ENCODE measurements at places on chromosomes 5 and 9.

GRCh38 chr5:39755986-39756385 is 331.2 kb upstream of the DAB2 start:
- no peak for DNase-seq

DNA sequence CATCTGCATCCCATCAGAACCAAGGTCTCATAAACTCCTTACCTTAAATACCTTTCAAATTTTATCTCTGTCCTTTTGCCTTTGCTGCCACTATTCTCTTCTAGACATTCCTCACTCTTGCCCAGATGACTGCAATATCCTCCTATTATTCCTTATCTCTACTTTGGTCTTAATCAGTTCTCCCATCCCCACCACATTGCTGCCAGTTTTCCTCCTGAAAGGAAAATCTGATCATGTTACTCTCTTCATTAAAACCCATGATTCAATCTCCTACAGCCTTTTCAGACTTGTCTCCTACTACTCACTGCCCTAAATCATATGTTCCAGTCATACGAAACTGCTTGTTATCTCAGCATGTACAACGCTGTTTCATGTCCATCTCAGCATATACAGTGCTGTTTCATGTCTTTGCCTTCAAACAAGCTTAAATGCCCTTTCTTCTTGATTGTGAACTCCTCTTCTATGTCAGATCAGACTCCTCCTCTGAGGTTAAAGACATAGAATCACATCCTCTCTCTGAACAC is 152.6 kb upstream of the FST start:
- no peak for DNase-seq

DNA sequence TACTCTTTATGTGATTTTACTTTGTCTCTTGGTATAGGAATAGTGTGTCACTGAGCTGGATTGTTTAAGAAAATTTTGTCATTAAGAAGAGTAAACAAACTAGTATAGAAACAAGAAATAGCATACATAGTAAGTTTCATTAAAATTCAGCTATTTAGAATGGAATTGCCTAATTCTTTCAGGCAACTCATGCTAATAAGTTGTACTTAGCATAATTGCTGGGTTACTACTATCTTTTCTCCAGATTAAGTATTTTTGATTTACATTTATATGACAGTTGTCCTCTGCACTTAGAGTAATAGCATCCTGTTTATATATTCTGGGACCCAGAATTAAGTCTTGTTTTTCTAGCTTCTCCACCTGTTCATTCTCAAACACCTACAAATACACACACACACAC is 85.9 kb downstream of the PAM start:
- no peak for DNase-seq

DNA sequence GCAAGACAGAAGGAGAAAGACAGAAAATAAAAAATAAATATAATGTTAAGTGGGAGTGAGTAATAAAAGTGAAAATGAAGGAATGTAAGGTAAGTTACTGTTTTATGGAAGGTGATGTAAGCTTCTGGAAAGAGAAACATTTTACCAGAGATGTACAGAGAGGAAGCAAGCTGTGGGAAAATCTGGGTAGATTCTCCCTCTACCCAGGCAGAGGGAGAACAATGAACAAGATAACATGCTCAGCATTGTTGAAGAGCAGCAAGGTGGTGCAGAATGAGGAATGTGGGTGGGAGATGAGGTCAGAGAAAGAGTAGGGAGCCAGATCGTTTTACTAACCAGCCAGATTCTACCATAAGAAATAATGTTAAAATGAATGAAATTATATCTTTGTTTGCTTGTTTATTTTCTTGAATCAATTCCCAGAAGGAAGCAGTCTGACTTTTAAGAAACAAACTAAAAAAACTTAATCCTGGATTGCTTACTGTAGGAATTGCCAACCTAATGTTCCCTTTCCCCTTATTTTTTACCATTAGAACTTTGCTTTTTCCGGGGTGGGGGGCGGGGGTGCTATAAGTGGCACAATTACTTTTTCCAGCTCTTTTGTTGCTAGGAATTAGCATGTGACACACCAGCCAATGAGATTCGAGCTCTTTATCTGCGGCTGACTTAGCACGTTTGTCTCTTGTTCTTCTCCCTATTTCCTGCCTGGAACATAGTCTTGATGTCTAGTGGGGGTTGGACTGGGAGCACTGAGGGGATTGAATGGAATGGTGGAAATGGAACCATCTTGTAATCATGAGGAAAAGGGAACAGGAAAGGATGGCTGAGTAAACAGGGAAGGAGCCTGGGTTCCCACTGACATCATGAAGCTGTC is 356.7 kb downstream of the TMEM167A start:
- DNase-seq: no peak

DNA sequence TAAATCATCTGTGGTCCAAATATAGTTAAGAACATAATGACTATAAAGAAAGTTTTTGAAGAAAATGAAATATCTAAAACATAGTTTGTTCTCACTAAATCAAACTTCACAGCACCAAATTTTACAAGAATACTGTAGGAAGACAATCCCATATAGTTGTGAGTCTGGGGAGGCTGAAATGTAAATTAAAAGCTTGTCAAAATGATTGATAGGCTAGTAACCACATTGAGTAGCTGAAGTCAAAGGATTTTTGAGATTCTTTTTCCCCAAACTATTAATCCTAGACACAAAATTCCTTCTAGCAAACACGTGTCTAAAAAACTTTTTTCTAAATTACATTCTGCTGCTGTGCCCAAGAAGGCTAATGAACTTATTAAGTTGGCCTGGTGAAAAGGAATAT is 13.0 kb downstream of the BHMT start:
- no peak for DNase-seq

DNA sequence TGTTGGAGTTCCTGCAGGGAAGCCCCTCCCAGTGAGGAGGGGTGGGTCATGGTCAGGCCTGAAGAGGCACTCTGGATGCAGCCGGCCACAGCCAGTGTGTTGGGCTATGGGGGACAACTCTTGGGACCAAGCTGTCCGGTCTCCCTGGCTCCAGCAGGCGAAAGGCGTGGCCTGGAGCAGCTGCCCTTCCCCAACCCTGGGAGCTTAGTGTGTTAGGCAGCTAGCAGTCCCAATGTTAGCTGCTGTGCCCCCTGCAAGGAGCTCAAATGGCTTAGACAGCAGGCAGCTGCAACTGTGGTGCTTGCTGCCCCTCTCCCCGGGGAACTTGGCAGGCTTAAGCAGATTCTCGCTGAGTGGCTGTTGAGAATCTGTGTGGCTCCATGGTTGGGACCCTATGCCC is 67.5 kb upstream of the ACTBL2 start:
- DNase-seq: no peak

DNA sequence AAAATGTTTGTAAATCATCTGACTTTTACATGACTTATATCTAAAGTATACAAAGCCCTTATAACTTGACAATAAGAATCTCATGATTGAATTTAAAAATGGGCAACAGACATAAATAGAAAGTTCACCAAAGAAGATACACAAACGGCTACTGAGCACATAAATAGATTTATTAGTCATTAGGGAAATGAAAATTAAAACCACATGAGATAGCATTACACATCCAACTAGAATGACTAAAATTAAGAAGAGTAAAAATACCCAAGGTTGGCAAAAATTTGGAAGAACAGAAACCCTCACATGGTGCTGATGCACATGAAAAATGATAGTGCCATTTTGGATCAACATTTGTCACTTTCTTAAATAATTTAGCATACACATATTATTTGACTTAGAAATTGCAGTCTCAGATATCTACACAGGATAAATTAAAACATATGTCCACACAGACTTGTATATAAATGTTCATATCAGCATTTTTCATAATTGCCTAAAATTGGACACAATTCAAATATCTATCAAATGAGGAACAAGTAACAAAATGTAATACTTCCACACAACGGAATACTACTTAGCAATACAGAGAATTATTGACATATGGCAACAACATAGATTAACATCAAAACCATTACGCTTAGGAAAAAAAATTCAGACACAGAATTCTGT is 359.1 kb upstream of the DAB2 start:
- DNase-seq: no peak

DNA sequence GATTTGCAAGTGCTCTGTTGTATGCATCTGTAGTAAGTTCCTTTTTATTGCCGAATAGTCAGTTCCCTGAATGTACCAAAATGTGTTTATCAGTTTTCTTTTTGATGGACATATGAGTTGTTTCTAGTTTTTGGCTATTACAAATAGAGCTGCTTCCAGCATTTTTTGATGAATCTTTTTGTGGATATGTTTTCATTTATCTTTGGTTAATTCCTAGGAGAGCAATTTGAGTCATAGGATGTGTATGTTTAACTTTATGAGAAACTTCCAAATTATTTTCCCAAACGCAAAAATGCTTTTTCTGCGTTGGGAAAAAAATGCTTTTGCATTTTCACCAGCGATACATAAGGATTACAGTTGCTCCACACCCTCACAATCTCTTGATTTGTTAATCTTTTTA is 287.7 kb downstream of the FER start:
- no peak for DNase-seq

DNA sequence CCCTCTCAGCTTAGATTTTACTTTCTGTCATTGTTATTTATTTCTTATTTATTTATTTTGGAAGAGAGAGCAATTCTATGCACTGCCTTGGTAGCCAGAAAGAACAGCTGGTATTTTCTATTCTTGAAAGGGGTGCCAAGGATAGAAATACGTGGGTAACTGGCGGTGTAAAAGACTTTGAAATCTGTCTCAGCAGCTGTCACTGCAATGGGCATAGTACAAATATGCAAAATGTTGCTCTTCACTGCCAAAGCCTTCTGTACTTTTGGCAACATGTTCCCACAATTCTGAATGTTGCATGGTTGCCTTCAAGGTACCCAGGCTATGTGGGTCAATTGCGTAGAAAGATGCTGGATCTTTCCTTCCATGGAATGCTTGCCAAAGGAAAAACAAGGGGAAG is 230.2 kb upstream of the EDIL3 start:
- DNase-seq: no peak

DNA sequence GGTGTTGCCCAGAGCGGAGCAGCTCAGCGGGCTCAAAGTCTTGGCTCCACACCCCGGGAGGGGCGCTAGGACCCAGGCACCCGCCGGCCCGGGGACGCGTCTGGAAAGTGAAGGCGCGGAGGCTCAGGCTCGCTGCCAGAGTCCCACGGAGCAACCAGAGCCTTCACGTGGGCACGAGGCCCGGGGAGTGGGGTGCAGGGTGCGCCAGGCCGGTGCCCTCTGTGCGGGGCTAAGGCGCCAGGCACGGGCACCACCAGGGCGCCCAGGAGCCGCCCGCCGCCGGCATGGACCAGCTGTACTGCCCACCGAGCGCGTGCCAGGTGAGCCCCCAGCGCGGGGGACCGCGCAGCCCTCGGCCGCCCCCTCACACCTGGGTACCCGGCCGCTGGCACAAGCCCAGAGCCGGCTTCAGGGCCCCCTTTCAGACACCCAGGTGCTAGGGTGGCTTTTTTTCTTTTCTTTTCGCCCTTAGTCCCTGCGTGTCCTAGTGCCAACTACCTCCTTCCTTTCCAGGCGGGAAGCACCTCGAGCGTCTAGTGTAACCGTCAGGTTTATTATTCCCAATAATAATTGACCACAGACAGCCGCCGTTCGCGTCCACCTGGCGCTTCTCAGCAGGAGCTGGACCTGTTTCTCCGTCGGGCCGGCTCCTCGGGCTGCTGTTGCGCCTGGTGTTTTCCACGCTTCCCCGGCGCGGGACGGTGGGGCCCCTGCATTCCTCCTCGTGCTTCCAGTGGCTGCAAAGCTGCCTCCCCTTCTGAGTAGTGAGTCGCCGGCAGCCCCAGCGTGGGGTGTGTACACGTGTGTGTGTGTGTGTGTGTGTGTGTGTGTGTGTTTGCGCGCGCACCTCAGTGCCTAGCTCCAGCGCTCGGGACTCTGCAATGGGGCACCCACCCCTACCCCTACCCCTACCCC is 30.1 kb upstream of the PDE8B start:
- DNase-seq: no peak

GRCh38 chr9:107732781-107733522 is 243.4 kb upstream of the KLF4 start:
- no peak for DNase-seq

DNA sequence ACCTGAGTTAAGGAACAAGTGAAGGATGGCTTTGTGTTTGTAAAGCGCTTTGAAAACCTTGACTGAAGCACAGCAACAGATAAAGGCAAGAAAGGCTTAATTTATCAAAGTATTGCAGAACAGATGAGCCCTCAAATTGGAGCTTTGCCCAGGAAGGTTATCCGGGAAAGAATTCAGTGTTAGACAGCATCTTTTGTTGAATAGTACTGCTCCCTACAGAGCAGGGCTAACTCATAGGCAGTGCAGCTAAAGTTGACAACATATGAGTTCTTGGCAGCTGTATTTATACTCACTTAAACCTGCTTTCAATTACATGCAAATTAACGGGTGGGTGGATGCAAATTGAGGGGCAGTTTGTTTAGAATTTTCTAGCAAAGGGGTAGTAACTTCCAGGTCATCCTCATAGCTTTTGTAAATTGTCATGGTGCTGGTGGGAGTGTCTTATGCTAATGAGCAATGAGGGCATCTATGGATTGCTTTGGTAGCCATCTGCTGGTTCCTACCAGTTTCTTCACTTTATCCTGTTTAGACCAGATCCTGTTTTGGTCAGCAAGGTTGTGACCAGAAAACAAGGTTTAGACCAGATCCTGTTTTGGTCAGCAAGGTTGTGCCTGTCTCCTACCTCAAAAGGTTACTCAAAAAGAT is 105.8 kb downstream of the GDA start:
- DNase-seq: no peak

- no peak for DNase-seq
Measured at GRCh38 chr5:89724379-89725095, 685.0 kb downstream of the CETN3 start.

- no peak for DNase-seq
Measured at GRCh38 chr5:93577854-93578812, 2.9 kb downstream of the NR2F1-AS1 start.

DNA sequence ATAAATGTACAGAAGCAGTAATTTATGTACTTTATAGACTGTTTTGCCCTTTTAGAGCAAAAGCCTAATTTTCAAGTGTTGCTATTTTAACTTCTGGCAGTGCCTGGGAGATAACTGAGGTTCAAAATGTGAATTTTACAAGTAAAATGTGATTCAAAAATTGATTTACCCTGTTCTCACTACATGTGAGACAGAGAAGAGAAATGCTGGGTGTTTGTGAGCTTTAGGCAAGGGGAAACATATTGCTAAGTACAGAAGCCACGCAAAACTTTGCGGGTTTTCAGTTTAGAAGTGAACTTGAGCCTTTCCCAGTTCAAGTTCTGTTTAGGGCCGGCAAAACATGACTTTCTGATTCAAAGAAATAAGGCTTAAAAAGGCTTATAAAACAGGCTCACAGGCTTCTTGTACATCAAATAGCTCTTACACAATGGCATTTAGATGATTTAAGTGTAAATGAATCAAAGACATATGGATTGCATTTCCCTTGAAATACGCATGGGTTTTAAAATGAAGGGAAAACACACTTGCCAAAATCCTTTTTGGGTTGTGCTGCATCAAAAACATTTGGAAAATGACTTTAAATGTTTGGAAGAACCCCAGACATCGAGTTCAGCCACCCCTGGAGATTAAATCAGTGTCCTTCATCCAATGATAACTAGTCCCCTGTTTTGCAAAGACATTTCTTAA is 370.8 kb upstream of the MEF2C start:
- no peak for DNase-seq

All from stimulated activated CD4-positive, alpha-beta T cell treated with anti-CD3 and anti-CD28 coated beads, Interleukin-1b, Interleukin-23, amount 100 ng/mL, for 1 hour (primary cell).